ENCODE measurements at places on chromosomes 3 and 15. TPM values are rescaled to one million over a fixed set of nuclear protein-coding genes. Genes with fewer than 3 reads are reported as not detected.

The ALDH1L1 gene
- 0.70 TPM for polyA plus RNA-seq

DNA sequence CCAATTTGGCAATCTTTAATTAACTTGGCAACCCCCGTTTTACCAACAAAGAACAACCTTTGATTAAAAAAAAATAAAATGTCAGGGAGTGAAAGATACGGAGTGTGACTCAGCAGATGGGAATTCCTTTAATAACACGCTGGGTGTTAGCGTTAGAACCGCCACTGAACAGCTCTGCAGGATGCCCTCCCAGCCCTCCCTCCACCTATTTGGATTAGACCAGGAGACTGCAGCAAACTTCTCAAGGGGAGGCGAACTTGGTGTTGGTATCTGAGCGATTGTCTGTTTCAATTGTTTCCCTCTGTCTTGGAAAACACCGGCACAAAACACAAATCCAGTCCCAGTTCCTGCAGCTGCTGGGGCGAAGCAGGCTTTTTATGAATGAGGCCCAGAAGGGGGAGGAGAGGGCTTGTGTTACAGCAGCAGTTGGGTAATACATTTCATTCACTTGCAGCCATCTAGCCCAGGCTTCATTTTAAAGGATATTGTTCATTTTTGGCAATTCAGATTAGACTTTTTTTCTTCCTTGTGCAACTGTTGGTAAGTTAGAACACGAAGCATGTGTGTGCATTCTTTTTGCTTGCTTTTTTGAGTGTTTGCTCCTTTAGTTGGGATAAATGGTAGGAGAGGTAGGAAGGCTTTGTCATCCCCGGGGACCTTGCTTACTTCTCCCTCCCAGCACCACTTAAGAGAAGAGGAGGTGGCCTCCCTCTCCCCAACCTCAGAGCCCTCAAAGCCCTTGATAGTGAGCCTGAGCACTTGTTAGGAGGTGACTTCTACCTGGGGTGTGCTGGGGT lies 152.3 kb downstream of the IGF1R start:
- no peaks in the 10 kb centered on the region for H3K36me3 ChIP-seq
- DNase-seq, result peak; percentile 83
- no peaks in the 10 kb centered on the region for H3K27me3 ChIP-seq
- no peak overlapping the region for H3K4me3 ChIP-seq
- H3K27ac ChIP-seq, result peak overlapping the region; percentile 58

DNA sequence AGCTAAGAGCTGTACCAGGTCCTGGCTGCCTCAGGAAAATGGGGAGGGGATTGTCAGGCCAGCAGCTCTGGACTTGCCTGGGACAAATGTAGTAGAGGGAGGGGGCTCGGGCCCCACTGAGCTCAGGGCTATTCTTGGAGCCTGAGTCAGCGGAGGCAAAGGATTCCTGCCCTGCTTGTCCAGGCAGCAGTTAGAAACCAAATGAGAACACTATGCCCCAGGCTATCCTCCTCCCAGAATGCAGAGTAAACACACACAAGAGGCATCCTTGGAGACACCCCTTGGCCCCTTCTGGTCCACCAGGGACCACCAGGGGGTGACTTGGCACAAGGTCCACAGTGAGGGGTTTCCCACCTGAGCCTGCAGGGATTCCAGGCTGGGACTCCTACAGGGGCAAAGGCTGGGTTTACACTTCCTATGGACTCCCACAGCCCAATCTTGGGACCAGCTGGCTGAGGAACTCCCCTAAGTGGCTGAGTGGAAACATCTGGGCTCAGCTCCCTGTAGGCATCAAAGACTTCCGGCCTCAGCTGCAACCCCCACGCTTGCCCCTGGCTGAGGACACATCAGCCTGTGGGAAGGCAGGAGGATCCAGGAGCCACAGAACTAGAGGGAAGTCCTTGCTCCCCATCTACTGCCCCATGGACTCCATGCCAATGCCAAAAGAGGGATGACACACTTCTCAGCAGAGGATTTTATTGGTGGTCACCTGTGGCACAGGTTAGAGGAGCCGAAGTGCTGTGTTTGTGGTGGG lies 3.4 kb upstream of the COL7A1 start:
- DNase-seq, result no peak
- H3K27me3 ChIP-seq, result peaks cover 7% of the 10 kb centered on the region
- peak overlapping the region; percentile 48 for H3K27ac ChIP-seq
- no peak overlapping the region for H3K4me3 ChIP-seq
- H3K36me3 ChIP-seq, result peaks cover 68% of the 10 kb centered on the region

The PGBD4 gene
- polyA plus RNA-seq, result 2.3 TPM

- H3K4me1 ChIP-seq, result no peaks in the 10 kb centered on the region
- H3K27ac ChIP-seq, result no peak overlapping the region
- H3K36me3 ChIP-seq, result no peaks in the 10 kb centered on the region
- no peak overlapping the region for H3K4me3 ChIP-seq
- no peak for DNase-seq
These were observed 21.0 kb upstream of the ATG7 start for GRCh38 chr3:11250902-11251806.

DNA sequence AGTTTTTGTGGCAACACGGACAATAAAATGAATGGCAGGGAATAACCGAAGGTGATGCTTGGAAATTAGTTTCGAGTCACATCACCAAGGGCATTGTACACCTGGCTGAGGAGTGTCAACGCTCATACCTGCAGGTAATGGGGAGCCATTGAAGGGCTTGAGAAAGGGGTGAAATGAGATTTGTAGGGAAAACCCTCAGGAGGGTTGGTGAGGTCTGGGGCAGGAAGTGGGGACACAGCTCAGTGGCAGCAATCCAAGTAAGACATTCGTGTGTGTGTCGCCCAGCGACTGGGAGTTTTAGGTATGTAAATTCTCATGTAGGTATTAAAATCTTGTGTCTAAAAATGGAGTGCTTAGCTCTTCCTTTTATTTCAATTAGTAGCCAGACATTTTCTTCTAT lies 14.3 kb downstream of the PARP14 start:
- peaks cover 2% of the 10 kb centered on the region for H3K4me1 ChIP-seq
- H3K36me3 ChIP-seq, result no peaks in the 10 kb centered on the region
- no peak overlapping the region for H3K27ac ChIP-seq
- no peak overlapping the region for H3K4me3 ChIP-seq
- H3K27me3 ChIP-seq, result no peaks in the 10 kb centered on the region
- DNase-seq, result no peak

- no peaks in the 10 kb centered on the region for H3K27me3 ChIP-seq
- no peak for DNase-seq
- H3K4me1 ChIP-seq, result peaks cover 4% of the 10 kb centered on the region
- H3K4me3 ChIP-seq, result no peak overlapping the region
- H3K27ac ChIP-seq, result peak overlapping the region; percentile 30
These were observed 151.6 kb upstream of the CGNL1 start for GRCh38 chr15:57224664-57225063.

Data from left lung (tissue), 14 donors.